ENCODE measurements at places on chromosomes 1 and 21.

- DNase-seq, result no peak
Measured at GRCh38 chr1:163069142-163069541, at the start of gene RGS4. TSS of gene RGS4 (plus strand) at chr1:163069361. CDS start at chr1:163069485, 124 bp downstream.

GRCh38 chr1:212310383-212310782 lies 25.2 kb downstream of the PPP2R5A start:
- no peak for DNase-seq

DNA sequence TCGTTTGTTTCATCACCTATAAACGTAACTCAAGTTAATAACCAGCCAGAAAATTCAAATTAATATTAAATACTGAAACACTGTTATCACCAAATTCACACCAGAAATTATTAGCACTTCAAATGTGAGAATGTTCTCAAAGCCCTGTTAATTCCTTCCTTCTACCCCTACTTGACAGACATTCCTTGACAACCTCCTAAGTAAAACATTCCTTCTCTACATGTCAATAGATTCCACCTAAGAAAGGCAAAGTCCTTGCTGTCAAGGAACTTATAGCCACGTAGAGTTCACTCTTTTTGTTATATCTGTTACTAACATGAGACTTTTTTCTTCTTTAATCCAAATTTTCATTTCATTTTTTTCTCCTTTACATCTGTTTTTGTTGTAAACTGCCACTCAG lies 441.5 kb downstream of the SMYD3 start:
- DNase-seq, result no peak

GRCh38 chr1:886311-886710 lies 37.4 kb upstream of the SAMD11 start:
- no peak for DNase-seq

GRCh38 chr1:2303016-2303775 lies 75.1 kb downstream of the SKI start:
- DNase-seq, result no peak

DNA sequence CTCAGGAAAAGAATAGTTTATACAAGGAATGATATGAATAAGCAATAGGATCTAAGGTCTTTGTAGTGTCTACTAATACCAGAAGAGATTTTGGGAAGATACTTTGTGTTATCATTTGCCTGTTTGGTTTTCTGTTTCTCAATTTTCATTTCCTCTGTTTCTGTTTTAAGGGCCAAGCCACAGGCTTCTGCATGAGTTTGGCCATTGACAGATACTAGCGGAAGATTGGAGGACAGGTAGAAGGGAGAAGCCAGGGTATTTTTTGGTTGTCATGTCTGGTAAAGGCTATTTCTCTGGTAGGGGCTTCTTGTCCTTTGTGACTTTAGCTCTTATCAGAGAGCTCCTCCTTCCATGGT lies 51.4 kb downstream of the HS2ST1 start:
- DNase-seq, result no peak

- DNase-seq, result no peak
Measured at GRCh38 chr21:41009398-41010100, 158.4 kb upstream of the BACE2 start.

DNA sequence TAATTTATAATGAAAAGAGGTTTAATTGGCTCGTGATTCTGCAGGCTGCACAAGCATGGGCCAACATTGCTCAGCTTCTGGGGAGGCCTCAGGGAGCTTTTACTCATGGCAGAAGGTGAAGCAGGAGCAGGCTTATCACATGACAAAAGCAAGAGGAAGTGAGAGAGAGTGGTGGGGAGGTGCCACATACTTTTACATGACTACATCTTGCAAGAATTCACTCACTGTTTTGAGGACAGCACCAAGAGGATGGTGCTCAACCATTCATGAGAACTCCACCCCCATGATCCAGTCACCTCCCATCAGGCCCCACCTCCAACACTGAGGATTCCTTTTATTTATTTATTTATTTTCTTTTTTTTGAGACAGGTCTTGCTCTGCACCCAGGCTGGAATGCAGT lies 5.5 kb upstream of the PLEKHM2 start:
- no peak for DNase-seq

DNA sequence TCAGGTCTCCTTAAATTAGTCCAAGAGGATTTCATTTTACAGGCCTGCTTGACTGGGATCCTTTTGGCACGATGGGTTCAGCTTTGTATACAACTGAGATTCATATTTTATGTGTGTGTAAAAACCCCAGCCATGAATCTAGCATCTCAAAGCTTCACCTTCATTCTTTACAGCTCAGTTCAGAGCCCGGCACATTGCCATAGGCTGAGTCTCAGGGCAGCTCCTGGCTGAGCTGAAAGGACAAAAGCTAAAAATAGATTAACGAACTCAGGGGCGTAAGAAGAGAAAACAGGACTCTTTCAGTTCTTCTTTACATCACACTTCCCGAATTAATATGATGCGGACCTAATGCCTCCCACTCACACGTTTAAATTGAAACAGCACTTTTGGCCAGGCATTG lies 262.8 kb upstream of the PBX1 start:
- DNase-seq, result no peak

- no peak for DNase-seq
Measured at GRCh38 chr1:226216056-226216455, 7.4 kb upstream of the MIXL1 start.

- no peak for DNase-seq
Measured at GRCh38 chr1:59879574-59879973, 47.0 kb downstream of the CYP2J2 start.

DNA sequence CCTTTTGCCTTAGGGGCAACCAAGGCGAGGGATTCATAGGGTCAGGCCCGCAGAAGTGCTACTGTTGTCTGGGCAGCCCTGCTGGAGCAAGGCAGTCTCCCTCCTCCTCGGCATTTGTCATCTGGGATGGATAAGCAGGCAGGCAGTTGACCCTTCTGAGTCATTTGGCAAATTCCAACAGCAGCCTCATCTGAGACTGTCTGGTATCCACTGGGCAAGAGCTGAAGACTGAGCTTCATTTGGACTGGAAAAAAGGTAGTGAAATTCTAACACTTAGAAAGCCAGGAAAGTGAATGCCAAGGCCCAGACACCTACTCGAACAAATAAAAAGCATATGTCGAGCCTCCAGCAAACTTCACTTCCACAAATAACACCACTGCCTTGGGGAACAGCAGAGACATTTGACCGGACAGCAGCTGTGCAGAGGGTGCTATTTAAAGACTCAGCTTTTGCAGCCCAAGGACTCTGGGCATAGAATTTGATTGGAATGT lies 4.0 kb upstream of the ZBTB40 start:
- DNase-seq, result no peak

DNA sequence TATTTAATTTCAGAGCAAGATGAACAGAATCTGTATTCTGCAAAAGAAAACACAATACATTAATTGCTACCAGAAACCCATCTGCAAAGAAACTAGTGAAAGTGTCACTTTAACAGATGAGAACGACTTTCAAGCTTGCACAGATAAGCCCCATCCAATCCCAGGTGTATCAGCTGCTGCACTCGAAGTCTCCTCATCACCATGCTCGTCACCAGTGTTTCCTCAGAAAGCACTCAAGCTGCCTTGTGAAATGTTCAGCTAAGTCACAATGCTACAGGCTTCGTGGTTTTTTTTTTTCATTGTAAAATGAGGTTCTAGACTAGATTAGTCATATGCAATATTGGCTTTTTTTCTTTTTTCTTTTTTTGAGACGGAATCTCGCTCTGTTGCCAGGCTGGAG lies 3.3 kb upstream of the TOMM20 start:
- DNase-seq, result no peak

DNA sequence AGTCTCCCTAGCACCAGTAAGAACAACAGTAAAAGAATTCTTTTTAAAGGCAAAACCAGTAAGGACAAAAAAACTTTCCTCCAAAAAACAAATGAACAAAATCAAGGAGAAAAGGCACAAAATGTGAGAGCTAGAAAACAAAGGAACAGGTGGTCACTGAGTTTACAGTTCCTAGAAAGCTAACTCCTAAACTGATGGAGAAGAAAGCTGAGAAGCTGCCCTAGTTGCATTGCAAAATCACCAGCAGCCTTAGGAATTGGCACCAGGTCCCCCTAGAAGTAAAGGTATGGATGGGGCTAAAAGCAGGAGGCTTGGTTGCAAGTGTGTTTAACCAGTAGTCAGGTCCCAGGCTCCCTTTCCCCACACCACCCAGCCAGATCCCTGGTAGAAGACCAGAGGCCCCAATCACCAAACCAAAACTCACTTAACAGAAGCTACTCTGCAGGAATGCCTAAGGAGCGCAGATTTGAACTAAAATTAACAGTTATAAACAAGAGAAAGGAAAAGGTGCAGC lies 47.6 kb downstream of the RAB3GAP2 start:
- DNase-seq, result no peak

GRCh38 chr1:203252678-203253077 lies 23.2 kb upstream of the CHIT1 start:
- DNase-seq, result no peak

DNA sequence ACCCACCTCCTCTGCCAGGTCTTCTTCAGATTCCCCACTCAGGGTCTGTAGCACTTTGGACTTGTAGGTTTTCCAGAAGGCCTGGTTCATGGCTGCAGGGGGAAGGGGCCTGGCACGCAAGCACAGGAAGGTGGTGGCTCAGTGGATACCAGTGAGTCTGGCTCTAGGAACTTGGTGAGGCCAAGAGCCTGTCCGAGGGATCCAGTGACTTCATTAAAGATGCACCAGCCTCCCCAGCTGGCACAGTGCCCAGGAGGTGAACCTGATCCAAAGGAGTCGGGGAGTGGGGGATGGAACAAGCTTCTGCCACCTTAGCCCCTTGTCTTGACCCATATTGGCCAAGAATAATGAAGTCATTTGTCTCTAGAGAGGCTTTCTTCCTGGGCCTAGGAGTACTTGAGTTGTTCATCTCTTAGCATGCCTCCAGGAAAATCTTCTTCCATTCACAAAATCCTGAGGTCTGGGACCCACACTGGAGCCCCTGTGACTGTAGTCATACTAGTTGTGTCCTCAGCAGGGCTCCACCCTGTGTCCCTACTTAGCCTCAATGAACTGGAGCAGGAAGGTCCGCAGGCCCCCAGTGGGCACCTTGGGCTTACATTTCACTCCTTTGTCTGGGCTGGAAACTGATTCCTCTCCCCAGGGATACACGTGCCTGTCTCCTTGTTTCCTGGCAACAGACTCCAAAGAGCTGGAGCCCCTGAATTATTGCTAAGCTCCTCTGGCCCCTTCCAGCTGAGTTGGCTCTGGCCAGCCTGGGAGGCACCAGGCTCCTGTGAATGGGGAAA lies at the start of gene C1orf232:
Gene C1orf232, minus strand, starts transcription at position 554 of the 788 bp plus-strand sequence. Its CDS starts 464 bp downstream, at position 90.
- no peak for DNase-seq

DNA sequence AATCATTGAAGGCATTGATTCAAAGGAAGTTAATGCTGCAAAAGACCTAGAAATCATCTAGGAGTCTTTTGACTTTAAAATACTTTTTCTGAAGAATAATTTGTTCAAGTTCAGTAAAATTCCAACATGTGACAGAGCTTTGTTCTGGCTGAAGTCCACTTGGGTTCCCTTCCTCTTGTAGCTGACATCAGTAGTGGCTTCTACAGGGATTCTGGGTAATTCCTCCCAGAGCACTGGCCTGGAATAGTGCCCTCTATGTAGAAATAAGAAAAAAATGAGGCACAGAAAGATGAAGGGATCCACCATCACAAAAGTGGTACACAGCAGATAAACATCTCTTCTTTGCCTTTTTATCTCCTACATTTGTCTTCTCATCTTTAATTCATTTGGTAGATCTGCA lies 548.1 kb downstream of the LTN1 start:
- DNase-seq, result no peak

GRCh38 chr1:61387829-61388228 lies 305.5 kb downstream of the NFIA start:
- DNase-seq, result no peak

DNA sequence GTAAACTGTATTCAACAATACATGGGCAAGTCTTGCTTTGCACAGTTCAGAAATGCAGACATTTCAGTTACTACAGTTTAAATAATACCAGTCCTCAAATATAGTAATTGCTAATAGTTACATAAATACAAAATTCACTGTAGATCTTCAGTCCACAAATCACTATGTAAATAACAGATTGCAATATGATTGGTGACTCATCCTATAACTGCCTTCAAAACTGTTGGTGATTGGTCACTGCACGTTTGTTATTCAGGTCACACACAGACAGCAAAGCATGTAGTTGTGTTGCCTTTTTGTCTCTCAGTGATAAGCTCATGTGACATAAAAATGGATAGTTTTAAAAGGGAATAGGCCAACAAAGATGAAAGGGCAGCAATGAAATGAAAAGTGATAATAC lies 186.5 kb upstream of the CTTNBP2NL start:
- DNase-seq, result no peak

GRCh38 chr21:26736449-26736848 lies 108.8 kb downstream of the ADAMTS1 start:
- DNase-seq, result no peak

GRCh38 chr1:38875811-38876210 lies 2.7 kb upstream of the MYCBP start:
- no peak for DNase-seq

DNA sequence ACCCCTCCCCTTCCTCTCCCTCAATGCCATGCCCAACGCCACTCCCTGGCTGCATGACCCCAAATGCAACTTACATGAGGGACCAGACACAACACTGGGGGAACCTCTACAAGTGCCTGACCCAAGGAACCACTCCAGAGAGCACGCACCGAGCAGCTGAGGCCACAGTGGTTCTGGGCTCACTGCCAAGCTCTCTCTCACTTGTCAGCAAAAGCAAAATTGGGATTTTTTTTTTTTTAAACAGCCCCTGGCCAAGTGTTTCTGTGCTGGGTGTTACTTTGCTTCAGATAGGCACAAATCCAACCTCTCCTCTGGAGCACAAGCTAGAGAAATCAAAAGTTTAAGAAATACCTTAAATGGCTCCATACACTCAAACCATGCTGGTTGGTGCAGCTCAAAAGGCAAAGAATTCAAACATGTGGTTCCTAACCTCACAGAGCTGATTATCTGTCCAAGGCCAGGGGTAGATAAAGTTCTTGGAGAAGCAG lies 363.0 kb downstream of the SETD4 start:
- DNase-seq, result no peak

DNA sequence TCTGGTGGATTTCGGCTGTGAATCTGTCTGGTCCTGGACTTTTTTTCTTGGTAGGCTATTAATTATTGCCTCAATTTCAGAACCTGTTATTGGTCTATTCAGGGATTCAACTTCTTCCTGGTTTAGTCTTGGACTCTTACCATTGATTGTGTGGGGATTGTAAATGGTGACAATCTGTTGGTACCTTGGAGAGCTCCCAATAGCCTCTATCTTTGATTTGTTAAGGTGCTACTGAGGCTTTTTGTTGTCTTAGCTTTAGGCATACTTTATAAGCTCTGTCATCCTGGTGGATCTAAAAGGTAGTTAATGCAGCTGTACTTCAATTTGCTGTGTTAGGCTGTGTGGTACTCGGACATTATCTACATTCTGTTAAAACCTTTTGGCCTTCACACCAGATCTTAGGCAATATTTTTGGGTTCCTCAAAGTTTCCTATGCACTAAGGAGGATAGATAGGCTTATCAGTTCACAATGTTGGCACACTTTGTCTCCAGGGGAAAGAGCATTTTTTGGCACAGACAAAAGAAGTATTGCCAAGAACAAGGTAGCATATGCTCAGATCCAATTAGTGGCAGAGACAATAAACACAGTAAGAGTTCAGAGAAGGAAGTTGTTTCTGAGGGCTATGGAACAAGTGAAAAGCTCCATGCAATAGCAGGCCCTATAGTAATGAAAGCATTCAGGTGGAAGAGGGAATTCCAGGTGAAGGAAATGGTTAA lies 230.4 kb downstream of the PDE4B start:
- no peak for DNase-seq

GRCh38 chr1:93841771-93842170 lies 37.2 kb downstream of the DNTTIP2 start:
- no peak for DNase-seq

Data from stimulated activated CD4-positive, alpha-beta T cell treated with anti-CD3 and anti-CD28 coated beads, Interleukin-1b, Interleukin-23, amount 100 ng/mL, for 1 hour (primary cell).